ENCODE measurements at places on chromosomes 7 and 10.

GRCh38 chr10:69292459-69292858, 14.2 kb downstream of the HK1 start:
- no peak for DNase-seq

DNA sequence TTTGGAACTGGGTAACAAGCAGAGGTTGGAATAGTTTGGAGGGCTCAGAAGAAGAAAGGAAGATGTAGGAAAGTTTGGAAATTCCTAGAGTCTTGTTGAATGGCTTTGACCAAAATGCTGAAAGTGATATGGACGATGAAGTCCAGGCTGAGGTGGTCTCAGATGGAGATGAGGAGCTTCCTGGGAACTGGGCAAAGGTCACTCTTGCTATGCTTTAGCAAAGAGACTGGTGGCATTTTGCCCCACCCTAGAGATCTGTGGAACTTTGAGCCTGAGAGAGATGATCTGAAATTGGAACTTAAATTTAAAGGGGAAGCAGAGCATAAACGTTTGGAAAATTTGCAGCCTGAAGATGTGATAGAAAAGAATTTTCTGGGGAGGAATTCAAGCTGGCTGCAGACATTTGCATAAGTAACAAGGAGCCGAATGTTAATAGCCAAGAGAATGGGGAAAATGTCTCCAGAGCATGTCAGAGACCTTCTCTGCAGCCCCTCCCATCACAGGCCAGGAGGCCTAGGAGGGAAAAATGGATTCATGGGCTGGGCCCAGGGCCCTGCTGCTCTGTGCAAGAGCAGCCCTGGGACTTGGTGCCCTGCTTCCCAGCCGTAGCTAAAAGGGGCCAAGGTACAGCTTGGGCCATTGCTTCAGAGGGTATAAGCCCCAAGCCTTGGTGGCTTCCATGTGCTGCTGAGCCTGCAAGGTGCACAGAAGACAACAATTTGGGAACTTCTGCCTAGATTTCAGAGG, 3.6 kb downstream of the PDSS1 start:
- DNase-seq, result no peak

DNA sequence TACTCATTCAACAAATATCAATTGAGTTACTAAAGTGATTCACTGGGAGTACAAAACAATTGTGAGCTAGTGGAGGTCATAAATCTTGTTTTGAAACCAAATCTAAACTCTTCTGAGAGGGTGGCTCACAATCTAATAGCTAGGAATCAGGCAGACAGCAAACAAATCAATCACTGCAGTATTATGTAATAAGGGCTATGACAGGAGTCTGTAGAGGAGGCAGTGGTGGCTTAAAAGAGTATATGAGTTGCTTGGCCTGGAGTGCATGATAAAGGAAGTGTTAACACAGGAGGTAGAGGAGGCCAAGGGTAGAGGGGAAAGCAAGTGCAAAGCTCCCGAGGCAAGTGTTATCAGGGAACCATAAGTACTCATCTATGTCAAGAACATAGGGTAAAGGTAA, 16.5 kb downstream of the MYPN start:
- no peak for DNase-seq

GRCh38 chr7:74258639-74259038, 4.4 kb upstream of the RFC2 start:
- DNase-seq, result no peak

DNA sequence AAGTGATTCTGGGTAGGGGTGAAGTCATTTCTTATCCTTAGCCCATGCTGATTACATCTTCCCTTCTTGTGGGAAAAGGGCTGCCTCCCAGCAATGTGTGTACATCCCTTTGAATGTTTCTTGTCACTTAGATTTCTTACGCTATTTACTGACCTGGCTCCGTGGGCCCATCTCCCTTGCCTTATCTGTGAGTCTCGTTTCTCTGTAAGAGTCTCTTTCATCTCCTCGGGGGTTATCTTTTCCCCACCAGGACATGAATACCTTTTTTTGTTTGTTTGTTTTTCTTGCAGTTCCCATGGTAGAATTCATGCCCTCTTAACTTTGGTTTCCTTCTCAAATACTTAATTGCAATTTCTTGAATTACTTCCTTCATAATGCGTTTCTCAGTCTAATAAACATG, 107.7 kb downstream of the BAMBI start:
- no peak for DNase-seq

DNA sequence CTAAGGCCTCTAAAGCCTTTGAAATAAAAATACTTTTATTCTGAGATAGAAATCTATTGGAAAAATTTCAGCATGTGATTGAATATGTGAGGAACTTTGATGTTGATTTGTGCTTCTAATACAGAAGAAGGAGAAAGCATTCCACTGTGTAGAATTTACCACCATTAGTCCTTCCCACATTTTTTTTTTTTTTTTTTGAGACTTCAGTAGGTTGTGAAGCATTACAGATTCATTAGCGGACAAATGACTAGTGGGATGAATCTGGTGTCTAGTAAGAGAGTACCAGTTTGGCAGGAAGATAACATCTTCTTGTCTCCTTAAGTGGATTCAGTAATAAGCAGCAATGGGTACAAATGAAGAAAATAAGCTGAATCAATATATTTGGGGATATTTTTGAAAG, 95.5 kb downstream of the ANKRD30A start:
- DNase-seq, result no peak

- DNase-seq, result no peak
These were observed at the start of gene CALML5 for GRCh38 chr10:5499493-5500140. TSS of gene CALML5 (minus strand) at chr10:5499570. CDS start at chr10:5499438, 132 bp downstream.

GRCh38 chr10:72354356-72355213, at the start of gene DNAJB12:
TSS of gene DNAJB12 (minus strand) at chr10:72354919. CDS start at chr10:72354897, 22 bp downstream.
- DNase-seq, result peak; percentile 80

DNA sequence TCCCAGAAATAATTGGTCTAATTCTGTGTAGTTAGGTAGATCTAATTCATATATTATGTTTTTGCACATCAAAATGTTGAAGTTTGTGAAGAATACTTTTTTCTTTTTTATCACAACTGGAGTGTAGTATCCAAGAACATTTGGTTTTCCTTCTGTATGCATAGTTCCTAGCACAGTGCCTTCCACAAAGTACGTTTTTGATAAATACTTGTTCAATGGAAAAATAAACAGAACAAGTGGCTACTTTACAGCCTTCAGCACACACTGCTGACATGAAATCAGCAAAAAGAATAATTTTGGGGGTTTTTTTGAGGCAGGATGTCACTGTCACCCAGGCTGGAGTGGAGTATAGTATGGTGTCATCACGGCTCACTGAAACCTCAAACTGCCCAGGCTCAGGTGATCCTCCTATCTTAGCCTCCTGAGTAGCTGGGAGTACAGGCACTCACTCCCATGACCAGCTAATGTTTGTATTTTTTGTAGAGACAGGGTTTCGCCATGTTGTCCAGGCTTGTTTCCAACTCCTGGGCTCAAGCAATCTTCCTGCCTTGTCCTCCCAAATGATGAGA, 27.9 kb downstream of the TARP start:
- DNase-seq, result no peak

GRCh38 chr7:103902917-103903316, 86.5 kb downstream of the RELN start:
- DNase-seq, result no peak
